Activated naive CD8-positive, alpha-beta T cell treated with anti-CD3 and anti-CD28 coated beads, Interleukin-2, amount 10 ng/mL, durations not matched to agents 7 days and 5 days (primary cell): ENCODE measurements at places on chromosomes 6 and 20.

DNA sequence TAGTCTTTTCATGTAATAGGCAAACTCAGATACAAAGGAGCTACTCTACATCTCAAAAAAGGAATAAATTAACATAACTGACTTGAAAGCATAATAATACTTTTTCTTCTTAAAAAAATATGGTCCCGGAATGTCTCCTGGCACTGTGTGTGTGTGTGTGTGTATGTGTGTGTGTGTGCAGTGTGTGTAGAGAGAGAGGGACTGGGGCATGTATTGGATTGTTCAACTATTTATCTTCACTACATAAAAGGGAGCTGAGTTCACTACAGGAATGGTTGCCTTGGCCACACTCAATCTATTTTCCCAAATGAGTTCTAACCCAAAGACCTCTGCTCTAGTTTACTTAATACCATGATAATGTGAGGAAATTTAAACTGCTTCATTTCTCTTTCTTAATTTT is 51.1 kb downstream of the B3GAT2 start:
- no peak overlapping the region for H3K27ac ChIP-seq
- H3K36me3 ChIP-seq = no peaks in the 10 kb centered on the region
- no peaks in the 10 kb centered on the region for H3K4me1 ChIP-seq
- DNase-seq = no peak

DNA sequence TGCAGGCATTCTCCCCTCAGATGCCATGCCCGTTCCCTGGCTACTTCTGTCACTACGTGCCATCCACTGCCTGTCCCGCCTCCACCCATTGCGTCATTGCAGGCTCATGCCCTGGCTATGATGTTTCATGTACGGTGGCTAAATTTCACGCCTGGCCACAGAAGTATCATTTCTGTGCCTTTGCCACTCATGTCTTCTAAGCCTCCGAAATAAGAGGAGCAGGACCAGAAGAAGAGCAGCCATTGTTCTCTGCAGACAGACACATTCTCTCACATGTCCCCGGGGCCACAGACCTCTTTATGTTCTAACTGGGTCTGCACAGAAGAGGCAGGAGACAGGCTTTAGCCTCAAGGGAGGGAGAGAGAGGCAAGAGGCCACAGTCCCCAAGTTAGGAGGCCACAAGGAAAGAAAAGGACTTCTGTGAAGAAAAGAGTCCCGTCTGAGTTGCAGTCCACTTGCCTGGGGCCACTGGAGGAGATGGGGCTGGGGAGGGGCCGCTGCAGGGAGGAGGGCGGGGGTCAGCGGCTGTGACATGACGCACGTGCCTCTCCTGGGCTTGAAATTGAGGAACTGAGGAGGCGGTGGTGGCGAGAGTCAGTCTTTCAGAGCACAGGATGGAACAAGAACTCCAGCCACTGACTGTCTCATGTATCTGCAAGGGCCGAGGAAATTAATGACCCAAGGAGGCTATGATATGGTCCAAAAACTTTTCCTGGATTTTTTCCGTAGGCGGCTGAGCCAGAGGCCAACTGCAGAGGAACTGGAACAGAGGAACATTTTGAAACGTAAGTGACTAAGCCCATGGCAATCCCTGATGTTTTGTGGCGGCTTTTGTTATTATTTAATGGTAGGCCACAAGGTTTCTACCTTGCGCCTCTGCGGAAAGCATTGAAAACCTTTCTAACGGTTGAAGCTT is 55.9 kb downstream of the TBC1D7 start:
- no peak overlapping the region for H3K4me3 ChIP-seq
- H3K4me1 ChIP-seq = peaks cover 12% of the 10 kb centered on the region

GRCh38 chr6:124694139-124694705 is 268.0 kb upstream of the RNF217 start:
- H3K4me1 ChIP-seq = no peaks in the 10 kb centered on the region
- DNase-seq = no peak
- no peak overlapping the region for H3K4me3 ChIP-seq
- no peak overlapping the region for H3K27ac ChIP-seq
- H3K36me3 ChIP-seq = no peaks in the 10 kb centered on the region

GRCh38 chr6:151379933-151380847 is 11.2 kb downstream of the ZBTB2 start:
- DNase-seq = peak; percentile 48
- peak overlapping the region; percentile 97 for H3K27ac ChIP-seq
- H3K27me3 ChIP-seq = no peaks in the 10 kb centered on the region
- peaks cover 55% of the 10 kb centered on the region for H3K4me1 ChIP-seq
- peak overlapping the region; percentile 88 for H3K4me3 ChIP-seq

- no peak overlapping the region for H3K4me3 ChIP-seq
- no peak for DNase-seq
- peaks cover 2% of the 10 kb centered on the region for H3K36me3 ChIP-seq
- H3K27ac ChIP-seq = no peak overlapping the region
- peaks cover 19% of the 10 kb centered on the region for H3K4me1 ChIP-seq
- peaks cover 64% of the 10 kb centered on the region for H3K27me3 ChIP-seq
These were observed 62.6 kb downstream of the FAM50B start for GRCh38 chr6:3911614-3912336.

DNA sequence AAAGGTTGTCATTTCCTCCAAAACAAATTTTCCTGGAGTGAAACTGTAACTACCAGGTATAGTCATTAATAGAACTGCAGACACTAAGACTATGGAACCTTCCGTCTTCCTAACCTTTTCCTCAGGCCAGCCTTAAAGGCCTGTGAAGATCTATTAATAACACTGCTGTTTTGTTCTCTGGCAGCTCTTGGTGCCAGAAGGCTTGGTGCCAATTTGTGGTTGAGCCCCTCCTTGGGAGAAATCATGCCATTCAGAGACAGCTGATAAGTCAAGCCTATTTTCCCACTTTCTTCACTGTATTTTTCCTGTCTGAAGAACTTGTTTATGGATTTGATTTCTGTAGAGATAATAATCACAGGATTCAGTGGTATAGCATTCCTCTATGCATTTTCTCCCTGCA is 64.8 kb downstream of the HCRTR2 start:
- no peak overlapping the region for H3K27ac ChIP-seq
- DNase-seq = no peak
- H3K27me3 ChIP-seq = no peaks in the 10 kb centered on the region
- H3K4me1 ChIP-seq = no peaks in the 10 kb centered on the region
- no peaks in the 10 kb centered on the region for H3K36me3 ChIP-seq

GRCh38 chr20:6495907-6496306 is 271.6 kb upstream of the BMP2 start:
- H3K27ac ChIP-seq = no peak overlapping the region
- DNase-seq = no peak
- H3K36me3 ChIP-seq = no peaks in the 10 kb centered on the region
- no peak overlapping the region for H3K4me3 ChIP-seq
- no peaks in the 10 kb centered on the region for H3K27me3 ChIP-seq

DNA sequence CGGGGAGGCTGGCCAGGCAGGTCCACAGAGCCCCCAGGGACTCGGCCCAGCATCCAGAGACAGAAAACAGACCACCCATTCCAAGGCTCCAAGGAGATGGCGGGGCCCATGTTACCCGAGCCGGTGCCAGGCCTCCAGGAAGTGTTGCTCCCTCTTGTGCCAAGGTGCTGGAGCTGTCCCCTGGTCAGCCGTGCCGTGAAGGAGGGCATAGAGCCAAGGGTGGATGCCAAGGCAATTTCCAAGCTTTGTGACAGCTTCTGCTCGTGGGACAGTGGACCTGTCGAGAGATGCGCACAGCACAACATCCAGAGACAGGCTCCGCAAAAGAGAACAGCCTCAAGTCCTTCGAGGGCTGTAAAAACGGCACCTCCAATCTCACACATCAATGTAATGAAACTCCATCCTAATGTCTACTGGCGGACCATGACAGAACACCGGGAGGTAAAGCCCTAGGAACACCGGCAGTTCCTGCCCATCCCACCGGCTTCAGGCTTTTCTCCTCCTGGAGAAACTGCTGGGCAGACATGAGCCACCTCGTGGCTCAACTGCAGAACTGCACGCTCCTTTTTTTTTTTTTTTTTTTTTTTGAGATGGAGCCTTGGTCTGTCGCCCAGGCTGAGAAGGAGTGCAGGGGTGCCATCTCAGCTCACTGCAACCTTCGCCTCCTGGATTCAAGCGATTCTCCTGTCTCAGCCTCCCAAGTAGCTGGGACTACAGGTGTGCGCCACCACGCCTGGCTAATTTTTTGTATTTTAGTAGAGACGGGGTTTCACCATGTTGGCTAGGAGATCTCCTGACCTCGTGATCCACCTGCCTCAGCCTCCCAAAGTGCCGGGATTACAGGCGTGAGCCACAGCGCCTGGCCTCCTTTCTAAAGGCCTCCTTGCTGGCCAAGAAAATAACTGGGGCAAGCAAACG is 30.9 kb upstream of the AVP start:
- peaks cover 12% of the 10 kb centered on the region for H3K4me1 ChIP-seq
- H3K4me3 ChIP-seq = no peak overlapping the region
- peaks cover 5% of the 10 kb centered on the region for H3K36me3 ChIP-seq
- no peaks in the 10 kb centered on the region for H3K27me3 ChIP-seq
- peak; percentile 46 for DNase-seq

- H3K4me1 ChIP-seq = no peaks in the 10 kb centered on the region
- DNase-seq = no peak
- no peak overlapping the region for H3K27ac ChIP-seq
- no peak overlapping the region for H3K4me3 ChIP-seq
- no peaks in the 10 kb centered on the region for H3K27me3 ChIP-seq
These were observed 61.3 kb downstream of the SAMD5 start for GRCh38 chr6:147569788-147570187.

- DNase-seq = no peak
- no peaks in the 10 kb centered on the region for H3K27me3 ChIP-seq
- no peaks in the 10 kb centered on the region for H3K36me3 ChIP-seq
- H3K4me3 ChIP-seq = no peak overlapping the region
These were observed 482.3 kb upstream of the JARID2 start for GRCh38 chr6:14763616-14764015.

- H3K27ac ChIP-seq = no peak overlapping the region
- no peaks in the 10 kb centered on the region for H3K27me3 ChIP-seq
- DNase-seq = peak; percentile 20
- no peak overlapping the region for H3K4me3 ChIP-seq
These were observed 262.1 kb downstream of the DLL1 start for GRCh38 chr6:170028629-170029345.

GRCh38 chr6:56938649-56939191 is 16.2 kb upstream of the BEND6 start:
- peaks cover 12% of the 10 kb centered on the region for H3K27me3 ChIP-seq
- H3K4me3 ChIP-seq = no peak overlapping the region
- no peak overlapping the region for H3K27ac ChIP-seq
- H3K4me1 ChIP-seq = no peaks in the 10 kb centered on the region
- H3K36me3 ChIP-seq = no peaks in the 10 kb centered on the region

GRCh38 chr6:149334682-149335160 is 17.2 kb downstream of the TAB2 start:
- H3K36me3 ChIP-seq = peaks cover 27% of the 10 kb centered on the region
- no peak overlapping the region for H3K4me3 ChIP-seq
- H3K4me1 ChIP-seq = peaks cover 74% of the 10 kb centered on the region
- DNase-seq = no peak
- peak overlapping the region; percentile 17 for H3K27ac ChIP-seq
- no peaks in the 10 kb centered on the region for H3K27me3 ChIP-seq

DNA sequence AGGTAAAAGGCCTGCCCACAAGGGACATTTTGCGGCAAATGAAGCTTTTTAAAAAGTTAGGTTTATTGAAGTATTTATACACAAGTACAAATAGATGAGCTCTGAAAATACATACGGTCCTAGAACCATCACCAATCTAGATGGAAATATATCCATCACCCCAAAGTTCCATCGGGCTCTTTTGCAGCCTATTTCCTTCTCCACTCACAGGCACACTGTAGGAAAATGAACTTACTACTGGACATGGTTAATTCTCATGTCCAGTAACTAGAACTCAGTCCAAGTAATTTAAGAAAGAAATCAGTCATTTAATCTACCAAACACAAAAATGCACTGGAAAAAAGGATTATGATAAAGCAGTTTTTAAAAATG is 6.2 kb downstream of the PCNA start:
- H3K27me3 ChIP-seq = no peaks in the 10 kb centered on the region
- peaks cover 36% of the 10 kb centered on the region for H3K36me3 ChIP-seq
- no peak for DNase-seq
- peaks cover 39% of the 10 kb centered on the region for H3K4me1 ChIP-seq

DNA sequence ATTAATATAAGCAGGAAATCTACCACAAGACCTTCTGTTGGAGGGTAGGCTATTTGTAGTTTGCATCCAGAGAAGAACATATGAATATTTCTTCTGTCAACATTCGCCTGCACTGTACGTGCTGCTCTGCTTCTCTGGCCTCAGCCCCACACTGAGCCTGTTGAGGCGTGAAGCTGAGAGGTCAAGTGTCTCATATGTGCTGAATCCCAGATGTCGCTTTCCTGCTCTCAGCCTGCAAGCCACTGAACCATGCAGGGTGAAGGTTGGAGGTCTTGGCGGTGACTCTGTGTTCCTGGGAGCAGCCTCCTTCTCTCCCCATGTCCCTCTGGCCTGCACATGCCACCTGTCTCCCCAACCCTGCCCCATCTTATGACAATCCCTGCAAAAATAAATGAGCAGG is 83.6 kb downstream of the TMEM170B start:
- H3K27me3 ChIP-seq = peaks cover 9% of the 10 kb centered on the region
- no peaks in the 10 kb centered on the region for H3K36me3 ChIP-seq
- H3K4me3 ChIP-seq = no peak overlapping the region

DNA sequence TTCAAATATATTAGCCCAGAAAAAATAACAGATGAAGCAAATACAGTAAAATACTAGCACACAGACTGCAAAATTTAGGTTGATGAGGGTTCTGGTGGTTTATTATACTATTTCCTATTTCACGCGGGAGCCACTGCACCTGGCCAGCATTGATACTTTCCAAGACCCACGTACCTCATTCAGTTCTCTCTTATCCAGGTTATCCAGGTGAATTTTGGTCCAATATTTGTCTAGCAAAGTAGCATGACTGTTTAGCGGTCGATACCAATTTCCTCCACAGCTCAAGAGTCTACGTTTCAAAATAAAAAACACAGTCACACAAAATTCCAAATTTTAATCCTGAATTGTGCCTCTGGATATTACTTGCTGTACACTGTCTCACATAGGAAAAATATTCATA is 34.8 kb downstream of the MDN1 start:
- no peak for DNase-seq
- H3K27ac ChIP-seq = no peak overlapping the region
- H3K4me3 ChIP-seq = no peak overlapping the region
- H3K4me1 ChIP-seq = no peaks in the 10 kb centered on the region

DNA sequence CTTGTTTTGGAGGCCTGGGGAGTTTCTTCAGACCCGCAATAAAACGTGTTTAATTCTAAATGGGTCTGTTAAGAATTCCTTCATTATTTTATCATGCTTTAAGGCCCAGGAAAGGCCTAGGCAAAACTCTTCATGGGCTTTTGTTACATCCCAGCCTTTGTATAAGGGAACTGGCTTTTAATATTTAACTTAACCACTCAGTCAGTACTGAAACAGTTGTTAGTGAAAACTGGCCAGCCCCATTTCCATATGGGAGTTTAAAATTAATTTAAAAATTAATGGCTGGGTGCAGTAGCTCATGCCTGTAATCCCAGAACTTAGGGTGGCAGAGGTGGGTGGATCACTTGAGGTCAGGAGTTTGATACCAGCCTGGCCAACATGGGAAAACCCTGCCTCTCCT is 213.2 kb upstream of the FKBP1C start:
- H3K36me3 ChIP-seq = no peaks in the 10 kb centered on the region
- no peaks in the 10 kb centered on the region for H3K27me3 ChIP-seq
- DNase-seq = no peak
- H3K4me1 ChIP-seq = no peaks in the 10 kb centered on the region
